Tibial nerve (tissue), 4 donors: ENCODE measurements at places on chromosomes 3 and 15. TPM values are rescaled to one million over a fixed set of nuclear protein-coding genes. Genes with fewer than 3 reads are reported as not detected.

DNA sequence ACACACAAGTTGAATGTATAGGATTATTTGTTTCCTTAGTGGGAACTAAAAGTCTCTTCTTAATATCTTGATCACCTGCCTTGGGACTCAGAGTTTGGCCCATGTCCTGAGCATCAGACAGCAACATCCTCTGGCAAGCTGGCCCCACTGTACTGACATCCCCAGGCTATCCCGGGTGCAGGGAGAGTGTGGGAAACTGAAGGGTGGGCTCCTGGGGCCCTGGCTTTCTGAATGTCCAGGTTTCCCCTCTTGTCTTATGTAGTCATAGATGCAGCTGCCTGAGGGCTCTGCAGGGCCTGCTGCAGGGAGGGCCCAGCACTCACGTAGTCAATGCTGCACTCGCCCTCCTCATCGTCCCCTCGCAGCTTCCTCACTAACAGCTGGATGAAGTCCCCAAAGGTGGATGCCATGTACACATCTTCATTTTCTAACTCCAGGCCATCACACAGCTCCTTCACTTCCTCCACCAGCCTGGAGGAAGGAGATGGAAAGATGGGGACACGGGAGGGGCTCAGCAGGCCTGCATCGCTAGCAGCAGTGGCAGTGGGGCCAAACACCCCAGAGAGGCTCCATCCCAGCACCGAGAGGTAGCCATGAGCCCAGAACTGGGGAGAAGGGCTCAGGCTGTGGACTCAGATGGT, 42.8 kb downstream of the ALDH1L1 start:
- no peak overlapping the region for H3K4me3 ChIP-seq
- H3K27me3 ChIP-seq: no peaks in the 10 kb centered on the region
- DNase-seq: no peak
- no peak overlapping the region for H3K27ac ChIP-seq

DNA sequence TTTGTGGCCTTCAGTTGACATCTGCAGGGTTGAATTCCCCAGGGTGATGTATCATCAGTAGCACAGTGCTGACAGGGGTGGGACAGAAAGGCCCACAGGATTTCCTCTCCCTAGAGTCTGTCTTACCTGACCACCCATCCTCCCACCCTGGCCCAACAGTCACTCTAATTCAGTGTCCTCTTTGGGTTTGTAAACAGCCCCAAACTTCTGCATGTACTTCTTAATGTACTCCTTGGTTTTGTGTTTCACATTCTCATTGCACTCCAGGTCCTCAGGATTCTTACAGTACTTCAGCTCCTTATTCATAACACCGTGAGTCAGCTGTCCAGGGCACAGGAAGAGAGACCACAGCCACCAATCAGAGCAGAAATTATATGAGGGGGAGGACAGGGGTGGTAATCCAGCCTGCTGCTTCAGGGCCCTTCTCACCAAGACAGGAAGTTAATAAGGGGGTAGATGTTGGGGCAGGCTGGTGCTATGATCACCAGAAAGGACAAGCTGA, 37.5 kb downstream of the NBEAL2 start:
- DNase-seq: no peak
- no peaks in the 10 kb centered on the region for H3K4me1 ChIP-seq
- H3K27ac ChIP-seq: no peak overlapping the region
- no peaks in the 10 kb centered on the region for H3K27me3 ChIP-seq

- peaks cover 9% of the 10 kb centered on the region for H3K27me3 ChIP-seq
- H3K27ac ChIP-seq: peak within 1 kb of the TSS; percentile 64
- peak; percentile 15 for DNase-seq
- no peaks in the 10 kb centered on the region for H3K36me3 ChIP-seq
- peak within 1 kb of the TSS; percentile 48 for H3K4me3 ChIP-seq
- H3K4me1 ChIP-seq: no peaks in the 10 kb centered on the region
These were observed at the start of gene RBPMS2 for GRCh38 chr15:64775551-64776401. TSS of gene RBPMS2 (minus strand) at chr15:64775589. CDS start at chr15:64775319, 270 bp downstream.

The ERICH6 gene
- total RNA-seq: not detected

DNA sequence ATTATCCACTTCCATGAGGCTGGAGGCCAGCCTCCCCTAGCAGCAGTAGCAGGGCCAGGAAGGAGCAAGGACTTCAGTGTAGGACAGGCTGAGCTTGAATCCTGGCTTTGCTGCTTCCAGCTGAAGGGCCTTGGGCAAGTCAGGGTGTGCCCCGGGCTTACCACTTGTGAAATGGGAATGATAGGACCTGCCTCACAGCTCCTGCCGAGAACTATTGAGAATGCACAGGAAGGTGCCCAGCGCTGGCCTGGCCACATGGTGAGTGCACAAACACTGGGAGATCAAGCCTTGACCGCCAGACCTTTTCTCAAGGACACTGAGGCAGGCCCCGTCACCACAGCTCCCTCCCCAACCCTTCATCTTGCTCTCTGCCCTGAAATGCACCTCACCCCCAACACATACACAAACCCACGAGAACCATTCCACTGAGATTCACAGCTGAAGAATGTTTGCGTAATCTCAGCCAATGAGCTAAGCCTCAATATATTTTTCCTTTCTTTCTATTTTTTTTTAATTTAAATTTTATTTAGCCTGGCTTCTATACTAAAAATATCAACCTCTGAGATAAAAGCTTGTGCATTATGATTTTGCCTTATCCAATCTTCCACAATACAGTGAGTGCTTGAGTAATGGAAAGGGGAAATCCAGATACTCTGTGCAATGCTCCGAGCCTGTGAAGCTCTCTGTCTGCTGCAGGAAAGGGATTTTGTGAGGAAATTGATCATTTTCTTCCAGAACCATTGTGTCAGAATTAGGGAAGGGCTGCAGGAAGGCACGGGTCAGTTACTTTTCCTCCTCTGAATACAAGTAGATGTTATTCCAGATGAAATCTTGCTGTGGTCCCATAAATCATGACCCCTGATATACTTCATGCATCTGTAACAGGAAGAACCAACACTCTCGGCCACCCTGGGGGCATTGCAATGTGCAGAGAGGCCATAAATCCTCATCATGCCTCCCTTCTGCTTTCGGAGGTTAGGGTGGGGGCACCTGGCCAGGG, 193.9 kb downstream of the TLE3 start:
- no peaks in the 10 kb centered on the region for H3K27me3 ChIP-seq
- H3K36me3 ChIP-seq: no peaks in the 10 kb centered on the region
- no peak for DNase-seq
- no peaks in the 10 kb centered on the region for H3K4me1 ChIP-seq
- H3K4me3 ChIP-seq: no peak overlapping the region
- no peak overlapping the region for H3K27ac ChIP-seq

- H3K36me3 ChIP-seq: no peaks in the 10 kb centered on the region
- DNase-seq: no peak
- H3K4me1 ChIP-seq: no peaks in the 10 kb centered on the region
These were observed 25.7 kb upstream of the MB21D2 start for GRCh38 chr3:192943393-192943792.

The RBM5 gene
- 263 TPM for total RNA-seq

The FRMD5 gene
- 2.9 TPM for total RNA-seq

DNA sequence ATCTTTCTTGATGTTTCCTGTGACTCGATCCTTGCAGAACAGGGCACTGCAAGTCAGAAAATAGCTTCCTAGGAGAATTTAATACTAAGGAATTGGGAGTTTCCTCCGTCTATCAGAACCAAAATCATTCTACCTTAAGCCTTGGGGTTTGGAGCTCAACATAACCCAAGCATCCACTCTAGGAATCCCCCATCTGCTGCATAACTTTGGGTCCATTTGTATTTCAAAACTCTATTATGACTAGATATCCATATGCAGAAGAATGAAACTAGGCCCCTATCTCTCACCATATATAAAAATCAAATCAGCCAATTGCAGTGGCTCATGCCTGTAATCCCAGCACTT, 61.7 kb upstream of the AKAP13 start:
- no peaks in the 10 kb centered on the region for H3K36me3 ChIP-seq
- no peaks in the 10 kb centered on the region for H3K27me3 ChIP-seq
- no peak for DNase-seq
- no peak overlapping the region for H3K4me3 ChIP-seq

DNA sequence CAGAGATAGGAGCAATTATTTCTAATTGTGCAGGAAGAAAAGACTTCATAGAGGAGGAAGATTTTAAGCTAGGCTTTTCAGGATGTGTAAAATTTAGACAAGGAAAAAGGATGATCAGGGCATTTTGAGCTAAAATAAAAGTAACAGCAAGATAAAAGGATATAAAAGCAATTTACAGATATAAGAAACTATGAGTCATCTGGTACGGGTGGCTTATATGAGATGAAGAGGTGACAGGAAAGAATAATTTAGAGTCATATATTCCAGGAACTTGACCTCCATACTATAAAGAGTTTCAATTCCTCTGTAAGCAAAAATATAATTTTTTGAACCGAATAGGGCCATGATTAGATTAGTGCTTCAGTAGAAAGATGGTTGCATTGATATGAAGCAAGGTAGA, 273.7 kb downstream of the RBMS3 start:
- no peak overlapping the region for H3K4me3 ChIP-seq
- no peaks in the 10 kb centered on the region for H3K27me3 ChIP-seq
- DNase-seq: no peak
- no peak overlapping the region for H3K27ac ChIP-seq
- H3K36me3 ChIP-seq: no peaks in the 10 kb centered on the region

GRCh38 chr3:184727357-184728009, 15.6 kb upstream of the MAGEF1 start:
- no peak overlapping the region for H3K4me3 ChIP-seq
- H3K27me3 ChIP-seq: no peaks in the 10 kb centered on the region
- peak; percentile 40 for DNase-seq
- no peaks in the 10 kb centered on the region for H3K36me3 ChIP-seq
- no peaks in the 10 kb centered on the region for H3K4me1 ChIP-seq
- no peak overlapping the region for H3K27ac ChIP-seq

- no peaks in the 10 kb centered on the region for H3K4me1 ChIP-seq
- H3K27ac ChIP-seq: no peak overlapping the region
- no peaks in the 10 kb centered on the region for H3K27me3 ChIP-seq
- H3K4me3 ChIP-seq: no peak overlapping the region
- no peaks in the 10 kb centered on the region for H3K36me3 ChIP-seq
These were observed 375.0 kb downstream of the ROBO2 start for GRCh38 chr3:77414881-77415280.

DNA sequence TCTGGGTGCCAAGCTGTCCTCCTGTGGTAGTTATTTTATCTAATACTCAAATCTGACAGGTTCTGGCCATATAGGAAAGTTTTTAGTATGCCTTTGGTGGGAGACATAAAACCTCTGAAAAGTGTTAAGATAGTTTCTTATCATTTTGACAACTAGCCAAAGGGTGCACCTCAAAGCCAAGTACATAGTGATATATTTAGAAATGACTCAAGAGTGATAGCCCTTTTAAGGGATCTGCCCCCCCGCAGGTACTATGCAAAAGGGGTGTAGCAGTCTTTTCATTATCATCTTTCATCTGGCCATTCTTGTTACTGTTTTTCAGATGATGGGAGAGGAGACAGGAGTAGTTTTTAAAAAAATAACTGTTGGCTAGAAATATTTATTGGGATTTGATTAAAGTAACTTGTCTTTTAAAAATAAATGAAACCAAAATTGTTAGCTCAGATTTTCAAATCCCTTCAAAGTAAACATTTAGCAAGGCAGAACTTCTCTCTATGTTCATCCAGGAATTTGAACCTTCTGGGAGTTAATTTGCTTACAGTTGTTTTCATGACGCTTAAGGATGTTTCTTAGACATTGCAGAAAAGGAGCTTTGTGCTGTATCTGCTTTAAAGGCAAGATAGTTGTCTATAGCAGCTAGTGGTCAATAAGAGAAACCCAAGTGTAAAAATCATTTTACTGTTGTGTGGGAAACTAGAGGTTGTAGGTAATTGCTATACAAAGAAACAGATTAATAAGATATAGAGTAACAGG, 5.1 kb downstream of the PHLDB2 start:
- H3K4me1 ChIP-seq: peaks cover 78% of the 10 kb centered on the region
- H3K27ac ChIP-seq: peak overlapping the region; percentile 89
- H3K36me3 ChIP-seq: no peaks in the 10 kb centered on the region
- no peak overlapping the region for H3K4me3 ChIP-seq
- DNase-seq: no peak

DNA sequence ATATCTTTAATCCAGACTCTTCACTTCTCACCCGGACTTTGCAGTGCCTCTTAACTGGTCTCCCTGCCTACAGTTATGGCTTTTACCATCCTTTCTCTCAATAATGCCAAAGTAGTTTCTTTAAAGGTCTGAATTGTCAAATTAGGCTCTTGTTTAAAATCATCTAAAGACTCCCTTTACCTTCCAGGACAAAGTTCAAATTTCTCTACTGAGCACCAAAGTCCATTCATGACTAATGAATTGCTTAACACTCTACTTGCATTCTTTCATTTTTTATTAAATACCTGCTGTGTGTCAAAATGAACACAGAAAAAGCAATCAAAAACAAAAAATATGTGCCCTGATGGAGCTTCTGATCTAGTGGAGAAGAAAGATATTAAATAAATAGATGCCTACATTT, 472.4 kb upstream of the UBE2E2 start:
- no peaks in the 10 kb centered on the region for H3K36me3 ChIP-seq
- H3K4me1 ChIP-seq: no peaks in the 10 kb centered on the region
- no peak overlapping the region for H3K4me3 ChIP-seq
- H3K27ac ChIP-seq: no peak overlapping the region
- no peak for DNase-seq

DNA sequence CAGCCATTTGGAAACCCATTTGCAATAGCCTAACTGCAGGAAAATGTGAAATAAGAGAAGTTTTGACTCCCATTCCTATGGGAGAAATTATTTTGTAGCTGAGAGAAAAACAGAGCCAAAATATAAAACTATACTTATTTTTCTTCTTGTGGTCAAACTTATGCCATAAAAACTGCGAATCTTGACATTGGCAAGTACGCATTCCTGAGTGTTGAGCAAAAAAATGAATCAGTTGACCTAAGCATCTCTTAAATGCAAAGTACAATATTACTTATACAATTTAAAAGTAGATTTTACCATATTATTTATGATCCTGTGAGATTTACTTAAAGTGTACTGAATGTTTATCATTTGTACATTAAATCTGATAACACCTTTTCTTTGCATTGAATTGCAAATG, 50.1 kb upstream of the CMC1 start:
- H3K36me3 ChIP-seq: no peaks in the 10 kb centered on the region
- no peak overlapping the region for H3K27ac ChIP-seq
- H3K27me3 ChIP-seq: no peaks in the 10 kb centered on the region
- no peaks in the 10 kb centered on the region for H3K4me1 ChIP-seq

DNA sequence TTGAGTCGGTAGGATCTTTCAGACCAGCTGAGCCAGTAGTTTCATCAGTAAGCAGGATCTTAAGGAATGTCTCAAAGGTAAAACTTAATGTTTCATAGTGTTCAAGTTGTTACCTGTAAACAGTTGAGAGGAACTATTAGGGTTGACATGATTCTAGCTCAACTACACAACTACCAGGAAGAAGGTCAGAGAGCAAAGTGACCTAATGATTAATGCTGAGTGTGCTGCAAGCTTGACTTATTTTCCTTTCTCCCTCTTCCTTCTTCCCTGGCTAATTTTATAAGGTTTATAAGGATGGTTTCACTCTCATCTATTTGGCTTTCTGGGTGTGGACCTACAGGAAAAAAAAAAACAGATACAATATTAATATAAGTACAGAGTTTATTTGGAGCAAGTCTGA, 30.2 kb upstream of the LHFPL4 start:
- H3K36me3 ChIP-seq: no peaks in the 10 kb centered on the region
- no peak for DNase-seq
- H3K4me1 ChIP-seq: no peaks in the 10 kb centered on the region
- H3K27me3 ChIP-seq: no peaks in the 10 kb centered on the region
- no peak overlapping the region for H3K4me3 ChIP-seq
